ENCODE measurements at places on chromosomes 16 and 17. TPM values are rescaled to one million over a fixed set of nuclear protein-coding genes. Genes with fewer than 3 reads are reported as not detected.
A peak's percentile ranks its signal among the peaks of the same experiment; 100 is the strongest.

- DNase-seq, result no peak
Observed at GRCh38 chr17:38864636-38865398, 5.0 kb upstream of the LASP1 start.

- no peak for DNase-seq
Observed at GRCh38 chr17:82984751-82985427, 94.5 kb upstream of the METRNL start.

DNA sequence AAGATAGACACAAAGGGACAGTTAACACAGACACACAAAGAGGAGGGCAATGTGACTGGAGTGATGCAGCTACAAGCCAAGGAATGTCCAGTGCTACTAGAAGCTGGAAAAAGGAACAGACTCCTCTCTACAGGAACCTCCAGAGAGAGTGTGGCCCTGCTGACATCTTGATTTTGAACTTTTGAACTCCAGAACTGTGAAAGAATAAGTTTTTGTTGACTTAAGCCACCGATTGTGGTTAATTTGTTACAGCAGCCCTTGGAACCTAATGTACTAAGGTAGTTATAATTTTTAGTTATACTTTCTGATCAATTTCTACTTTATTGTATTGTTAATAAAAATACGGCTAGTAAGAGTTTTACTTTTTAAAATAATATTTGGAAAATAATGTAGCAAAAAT lies 129.1 kb downstream of the MYO1D start:
- no peak for DNase-seq

DNA sequence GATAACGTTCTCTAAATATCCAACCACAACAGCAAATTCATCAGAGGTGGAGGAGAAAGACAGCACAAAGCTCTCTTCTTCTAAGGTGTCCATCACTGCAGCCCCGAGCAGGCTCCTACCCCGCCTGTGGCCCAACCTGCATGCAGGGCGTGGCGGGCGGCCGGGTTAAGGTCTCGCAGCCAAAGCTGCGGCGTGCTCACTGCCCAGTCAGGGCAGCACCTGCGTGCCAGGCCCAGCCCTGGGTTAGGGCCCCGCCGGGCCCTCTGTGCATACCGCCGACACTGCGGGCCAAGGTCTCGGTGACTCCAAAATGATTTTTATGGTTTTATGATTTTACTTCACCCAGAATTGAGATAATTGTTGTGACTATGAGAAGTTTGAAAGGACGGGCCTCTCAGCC lies 57.8 kb downstream of the FOXK2 start:
- DNase-seq, result no peak

DNA sequence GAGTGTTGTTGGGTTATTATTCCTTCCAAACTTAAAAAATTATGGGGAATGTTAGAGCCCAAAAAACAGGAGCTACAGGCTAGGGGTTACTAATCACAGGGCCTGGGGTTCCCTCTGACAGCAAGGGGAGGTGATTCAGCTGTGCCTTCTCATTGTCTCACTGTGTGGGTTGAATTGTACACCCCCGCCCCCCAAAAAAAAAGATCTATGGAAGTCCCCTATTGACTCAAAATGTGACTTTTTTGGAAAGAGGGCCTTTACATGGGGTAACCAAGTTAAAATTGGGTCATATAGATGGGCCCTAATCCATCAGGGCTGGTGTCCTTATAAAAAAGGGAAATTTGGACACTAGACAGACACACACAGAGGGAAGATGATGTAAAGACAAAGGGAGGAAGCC lies 190.2 kb downstream of the SOX9 start:
- DNase-seq, result no peak

DNA sequence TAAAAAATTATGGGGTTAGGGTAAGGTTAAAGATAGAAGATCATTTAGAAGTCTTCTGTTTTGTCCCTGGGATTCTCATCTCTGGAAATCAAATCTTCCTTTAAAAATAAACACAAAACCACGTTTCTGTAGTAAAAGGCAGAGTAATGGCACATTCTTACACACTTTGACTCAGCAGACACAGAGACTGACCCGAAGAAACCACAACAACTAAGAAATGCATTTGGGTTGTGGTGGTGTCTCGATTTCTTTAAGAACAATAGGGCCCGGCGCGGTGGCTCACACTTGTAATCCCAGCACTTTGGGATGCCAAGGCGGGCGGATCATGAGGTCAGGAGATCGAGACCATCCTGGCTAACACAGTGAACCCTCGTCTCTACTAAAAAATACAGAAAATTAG lies 54.9 kb upstream of the MYH10 start:
- DNase-seq, result no peak

- peak; percentile 82 for DNase-seq
Observed at GRCh38 chr16:10385725-10386516, at the start of gene ATF7IP2. TSS of gene ATF7IP2 (plus strand) at chr16:10386061. CDS start at chr16:10430621, 44,560 bp downstream.

Gene ITGAX
- polyA plus RNA-seq, result 1.9 TPM

Gene PRR35
- polyA plus RNA-seq, result 14.0 TPM
